ENCODE measurements at places on chromosomes 12 and 14.
A peak's percentile ranks its signal among the peaks of the same experiment; 100 is the strongest.

DNA sequence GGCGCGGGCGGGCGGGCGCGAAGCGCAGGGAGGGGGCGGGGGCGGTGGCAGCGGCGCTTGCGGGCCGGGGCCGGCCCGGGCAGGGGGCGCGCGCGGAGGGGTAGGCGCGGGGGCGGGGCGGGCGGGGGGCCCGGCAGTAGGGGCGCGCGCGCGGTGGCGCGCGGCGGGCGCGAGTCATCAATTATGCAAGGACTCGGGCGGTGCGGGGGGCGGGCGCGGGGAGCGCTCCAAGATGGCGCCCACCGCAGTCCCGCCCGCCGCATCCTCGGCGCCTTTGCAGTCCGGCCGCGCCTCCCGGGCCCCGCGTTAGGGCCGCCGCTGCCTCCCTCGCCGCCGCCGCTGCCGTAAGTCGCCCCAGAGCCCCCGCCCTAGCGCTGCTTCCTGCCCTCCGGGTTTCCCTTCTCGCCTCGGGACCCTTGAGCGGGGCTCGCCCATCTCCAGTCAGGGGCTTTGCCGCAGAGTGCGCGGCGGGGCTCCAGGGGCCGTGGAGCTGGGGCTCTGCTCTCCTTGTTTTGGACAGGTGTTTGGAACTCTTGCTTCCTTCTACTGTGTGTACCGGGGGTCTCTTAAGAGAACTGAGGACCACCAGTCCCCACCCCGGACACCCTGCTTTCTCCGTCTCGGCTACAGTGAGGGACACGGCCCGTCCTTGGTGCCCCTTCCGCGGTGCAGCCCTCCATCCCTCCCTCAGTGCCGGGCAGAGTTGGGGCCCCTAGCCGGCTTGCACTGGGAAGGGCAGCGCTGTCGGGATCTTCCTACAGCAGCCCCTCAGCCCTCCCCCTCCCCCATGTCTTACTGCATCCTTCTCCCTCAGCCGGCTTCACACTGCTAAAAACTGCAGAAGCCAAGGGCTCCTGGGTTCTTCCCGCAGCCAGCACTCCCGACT, at the start of gene SCN8A:
Gene SCN8A, plus strand, starts transcription at position 218 of the 886 bp plus-strand sequence. CDS start 71,585 bp downstream, outside the sequence.
- peak; percentile 28 for DNase-seq

GRCh38 chr14:54893151-54893760, 9.4 kb downstream of the GCH1 start:
- no peak for DNase-seq

GRCh38 chr12:4215229-4216186, 58.1 kb upstream of the CCND2 start:
- DNase-seq = peak; percentile 43

GRCh38 chr14:103699901-103700752, 15.1 kb downstream of the XRCC3 start:
- DNase-seq = peak; percentile 68

- DNase-seq = no peak
Measured at GRCh38 chr14:75191100-75191499, 14.7 kb upstream of the TMED10 start.

- DNase-seq = no peak
Measured at GRCh38 chr12:19066475-19067001, 63.0 kb upstream of the PLEKHA5 start.

- DNase-seq = no peak
Measured at GRCh38 chr14:52026901-52027300, 37.6 kb downstream of the RTRAF start.

DNA sequence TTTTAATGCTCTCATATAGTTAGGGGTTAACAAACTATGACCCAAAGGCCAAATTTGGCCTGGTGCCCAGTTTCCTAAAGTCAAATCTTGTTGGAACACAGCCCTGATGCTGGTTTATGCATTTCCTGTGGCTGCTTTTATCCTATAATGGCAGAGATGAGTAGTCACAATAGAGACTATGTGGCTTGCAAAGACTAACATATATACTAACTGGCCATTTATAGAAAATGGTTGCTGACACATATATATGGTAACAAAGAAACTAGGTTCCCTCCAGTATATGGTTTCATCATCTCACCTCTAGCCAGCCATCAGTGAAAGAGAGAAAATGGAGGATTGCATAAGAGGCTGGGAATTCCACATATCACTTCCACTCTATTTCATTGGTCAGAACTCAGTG, 10.8 kb downstream of the NAV3 start:
- no peak for DNase-seq

GRCh38 chr12:73514672-73515071, 1023.0 kb upstream of the ATXN7L3B start:
- DNase-seq = no peak

- DNase-seq = peak; percentile 63
Measured at GRCh38 chr12:89709995-89710872, 1.6 kb upstream of the ATP2B1 start.

DNA sequence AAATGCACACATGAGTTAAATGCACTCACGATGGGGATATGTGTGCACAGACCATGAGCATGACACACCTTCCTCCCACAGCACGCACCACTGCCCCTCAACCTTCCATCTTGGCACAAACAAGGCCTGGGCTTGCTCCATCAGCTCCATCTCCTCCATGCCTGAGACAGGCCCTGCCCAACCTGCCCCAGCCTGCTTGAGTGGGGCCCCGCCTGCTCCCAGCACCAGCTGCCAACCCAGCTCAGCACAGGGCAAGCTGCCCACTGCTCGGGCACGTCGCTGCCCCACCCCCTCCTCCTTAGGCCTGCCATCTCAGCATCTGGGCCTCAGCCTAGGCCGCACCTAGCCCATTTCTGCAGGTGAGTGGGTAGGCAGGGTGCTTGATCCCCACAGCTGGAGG, 27.6 kb upstream of the KRT78 start:
- DNase-seq = no peak

GRCh38 chr14:96051642-96052540, 12.7 kb downstream of the C14orf132 start:
- DNase-seq = no peak

- no peak for DNase-seq
Measured at GRCh38 chr12:105921872-105922669, 216.7 kb downstream of the NUAK1 start.

DNA sequence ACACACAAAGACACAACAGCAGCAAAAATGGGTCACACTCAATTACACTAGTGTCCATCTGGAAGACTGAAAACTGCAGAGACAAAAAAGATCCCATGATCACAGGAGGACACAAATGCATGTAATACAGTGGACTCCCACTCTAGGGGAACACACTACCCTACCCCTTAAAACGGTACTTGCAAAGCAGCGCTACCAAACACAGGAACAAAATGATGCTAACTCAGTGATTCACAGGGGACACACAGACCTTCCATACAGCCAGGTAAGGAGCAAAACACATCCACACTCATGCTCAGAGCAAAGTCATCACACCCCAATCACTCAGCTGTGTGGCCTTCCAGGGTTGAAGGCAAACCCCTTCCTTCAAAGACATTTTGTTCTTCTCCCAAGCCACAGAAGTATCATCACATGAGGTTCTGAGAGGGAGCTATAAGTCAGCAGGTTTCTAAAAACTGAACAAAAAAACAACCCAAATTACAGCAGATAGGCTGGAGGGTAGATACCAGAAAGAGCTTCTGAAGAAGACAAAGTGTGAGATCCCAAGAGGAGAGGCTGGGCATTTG, 14.8 kb downstream of the SMUG1 start:
- no peak for DNase-seq

DNA sequence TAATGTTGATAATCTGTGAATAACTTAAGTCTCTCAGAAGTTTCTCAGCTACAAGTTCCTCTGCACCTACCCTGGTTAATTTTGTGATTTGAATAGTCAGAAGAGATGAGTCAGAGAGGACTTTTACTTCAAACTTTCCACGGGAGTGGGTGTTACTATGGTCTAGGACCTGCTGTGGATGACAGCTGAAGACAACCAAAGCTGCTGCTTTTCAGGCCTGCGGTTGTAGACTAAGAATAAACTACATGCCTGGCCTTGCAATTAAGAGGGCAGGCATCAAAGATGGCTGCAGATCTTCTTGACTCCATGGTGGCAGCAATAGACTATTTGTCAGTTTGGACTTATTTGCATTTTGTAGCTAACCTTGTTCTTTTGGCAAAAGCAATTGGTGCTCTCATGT, 227.1 kb upstream of the KRR1 start:
- DNase-seq = no peak

- no peak for DNase-seq
Measured at GRCh38 chr12:11875414-11875935, 195.3 kb upstream of the BCL2L14 start.

- DNase-seq = peak; percentile 86
Measured at GRCh38 chr12:32106517-32107358, at the start of gene BICD1. TSS of gene BICD1 (plus strand) at chr12:32106847. CDS start at chr12:32107332, 485 bp downstream.

DNA sequence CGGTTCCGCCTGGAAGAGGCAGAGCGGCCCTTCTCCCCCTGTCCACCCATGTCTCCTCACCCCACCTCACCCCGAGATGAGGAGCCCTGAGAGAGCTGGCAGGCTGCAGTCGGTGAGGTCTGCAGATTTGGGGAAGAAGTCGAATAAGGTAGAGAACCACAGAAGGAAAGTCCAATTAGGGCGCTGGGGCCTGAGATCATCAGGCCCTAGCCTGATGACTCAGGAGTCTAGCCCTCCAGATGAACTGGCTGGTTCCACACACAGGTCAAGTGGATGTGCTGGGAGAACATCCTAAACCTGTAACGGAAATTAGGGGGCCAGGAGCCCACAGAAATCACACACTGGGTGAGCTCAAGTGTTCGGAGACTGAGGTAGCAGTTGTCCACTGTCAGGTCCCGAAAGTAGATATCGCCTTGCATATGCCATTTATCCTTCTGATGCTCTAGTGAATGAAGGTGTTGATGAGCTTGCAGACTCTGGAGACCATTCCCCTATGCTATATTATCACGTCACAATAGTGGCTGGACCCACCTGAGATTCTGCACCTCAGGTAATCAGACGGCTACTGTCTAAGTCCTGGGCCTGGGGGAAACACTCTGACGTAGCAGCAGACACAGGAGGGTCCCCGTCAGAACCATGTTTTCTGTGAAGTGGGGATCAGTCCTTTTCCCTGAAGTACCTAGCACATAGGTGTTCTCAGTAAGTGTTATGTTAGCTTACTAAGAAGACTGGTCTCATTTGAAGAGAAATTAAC, 886 bp upstream of the METTL17 start:
- DNase-seq = no peak

- DNase-seq = no peak
Measured at GRCh38 chr14:62776300-62776699, 269.0 kb downstream of the KCNH5 start.

DNA sequence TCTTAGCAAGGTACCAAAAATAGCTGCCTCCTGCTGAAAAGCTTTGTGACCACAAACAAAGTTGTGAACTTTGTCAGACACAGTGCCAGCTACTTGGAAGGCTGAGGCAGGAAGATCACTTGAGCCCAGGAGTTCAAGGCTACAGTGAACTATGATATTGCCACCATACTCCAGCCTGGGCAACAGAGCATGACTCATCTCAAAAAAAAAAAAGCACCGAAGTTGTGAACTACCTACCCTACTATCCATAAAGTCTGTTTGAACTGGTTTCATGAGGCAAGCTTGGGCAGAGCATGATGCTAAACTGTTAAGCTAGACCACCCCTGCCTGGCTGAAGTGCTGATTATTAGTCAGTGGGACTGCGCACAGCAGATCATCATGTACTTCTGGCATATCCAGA, 75.5 kb downstream of the RAD52 start:
- no peak for DNase-seq

Measured in posterior cingulate gyrus (tissue), 11 donors.